ENCODE measurements at places on chromosomes 3 and 15. TPM values are rescaled to one million over a fixed set of nuclear protein-coding genes. Genes with fewer than 3 reads are reported as not detected.

The ATP11B gene
- total RNA-seq = 95.3 TPM

GRCh38 chr3:16182612-16183011 is 8.1 kb downstream of the GALNT15 start:
- DNase-seq = no peak

DNA sequence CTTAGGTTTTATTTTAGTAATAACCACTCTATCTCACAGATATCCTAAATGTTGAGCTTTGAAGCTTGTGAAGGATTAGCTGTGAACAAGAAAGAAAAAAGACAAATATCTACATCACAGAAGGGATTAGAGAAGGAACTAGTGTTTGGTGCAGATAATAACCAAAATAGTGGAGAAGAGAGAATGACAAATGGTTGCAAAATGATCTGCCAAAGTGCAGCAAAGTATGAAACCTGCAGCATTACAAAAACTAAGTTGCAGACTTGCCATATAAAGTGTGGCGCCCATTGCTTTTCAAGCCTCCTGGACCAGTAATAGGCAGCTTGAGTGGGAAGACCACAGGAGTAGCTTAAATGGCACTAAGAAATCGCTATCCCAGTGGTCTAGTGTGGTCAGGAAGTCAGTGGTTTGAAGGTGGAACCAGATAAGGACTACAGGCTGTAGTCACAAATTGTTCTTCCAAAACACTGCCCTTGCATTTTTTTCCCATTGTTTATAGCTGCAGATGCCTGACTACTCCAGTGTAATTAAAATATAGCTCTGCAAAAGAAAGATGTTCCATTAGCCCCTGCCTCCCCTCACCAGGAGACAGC is 20.7 kb downstream of the TPM1 start:
- DNase-seq = no peak

The SLC38A3 gene
- total RNA-seq = not detected

The TMEM212 gene
- not detected for total RNA-seq

The SPTSSB gene
- not detected for total RNA-seq

The TMC3 gene
- not detected for total RNA-seq

- no peak for DNase-seq
Measured at GRCh38 chr3:175127075-175127662, 268.0 kb downstream of the NAALADL2 start.

GRCh38 chr3:185728630-185729336 is 96.1 kb downstream of the IGF2BP2 start:
- no peak for DNase-seq

DNA sequence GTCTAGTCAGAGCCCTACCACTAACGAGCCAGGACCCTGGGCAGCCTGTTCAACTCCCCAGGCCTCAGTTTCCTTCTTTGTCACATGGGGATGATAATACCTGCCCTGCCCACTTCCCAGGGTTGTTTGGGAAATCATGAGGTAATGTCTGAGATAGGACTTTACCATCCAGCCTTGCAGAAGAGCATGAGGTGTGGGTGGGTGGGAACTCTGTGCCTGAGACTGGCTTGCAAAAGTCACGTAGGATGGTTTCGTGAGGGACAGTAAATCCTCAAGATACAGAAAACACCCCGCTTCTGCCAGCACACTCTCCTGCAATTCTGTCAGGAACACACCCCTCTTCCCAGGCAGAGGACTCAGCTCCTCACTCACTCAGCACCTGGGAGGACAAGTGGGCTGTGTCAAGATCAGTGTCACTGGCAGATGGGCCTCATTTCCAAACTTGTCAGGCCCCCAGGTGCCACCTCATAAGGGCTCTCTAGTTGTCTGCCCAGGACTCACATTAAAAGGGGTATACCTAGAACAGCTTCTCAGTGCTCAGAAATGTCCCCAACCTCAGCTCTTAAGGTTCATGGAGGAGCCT is 58.4 kb downstream of the DAPK2 start:
- no peak for DNase-seq

Data from activated CD8-positive, alpha-beta T cell treated with anti-CD3 and anti-CD28 coated beads for 36 hours (primary cell).